ENCODE measurements at places on chromosomes 12 and 14. TPM values are rescaled to one million over a fixed set of nuclear protein-coding genes. Genes with fewer than 3 reads are reported as not detected.

Gene PLEKHG7
- total RNA-seq: not detected

Gene GPR68
- total RNA-seq: 8.7 TPM

Gene FAM181A
- total RNA-seq: not detected

Gene FLRT2
- not detected for total RNA-seq

Gene ACRBP
- total RNA-seq: 2.4 TPM

Gene CRIP1
- 290 TPM for total RNA-seq

Gene TAS2R9
- not detected for total RNA-seq

Gene COQ6
- 29.3 TPM for total RNA-seq

Gene NOVA1
- total RNA-seq: not detected

Gene CNIH1
- total RNA-seq: 42.0 TPM

Gene COX8C
- total RNA-seq: not detected

Gene AVPR1A
- 0.09 TPM for total RNA-seq

Gene ASPG
- 0.26 TPM for total RNA-seq

Gene TOGARAM1
- total RNA-seq: 14.6 TPM

Gene GLI1
- 0.69 TPM for total RNA-seq

Gene PTPRR
- not detected for total RNA-seq

Gene MFAP5
- not detected for total RNA-seq

Gene KRT79
- not detected for total RNA-seq

Gene RASSF8
- total RNA-seq: 0.73 TPM

Gene TXNDC16
- 9.5 TPM for total RNA-seq

Gene GLS2
- total RNA-seq: 2.9 TPM

Gene KCNK13
- total RNA-seq: not detected

Gene KIF5A
- 1.4 TPM for total RNA-seq

Gene RAB21
- total RNA-seq: 63.8 TPM

Gene IAPP
- not detected for total RNA-seq

Gene C1R
- total RNA-seq: 2.5 TPM

Gene NTN4
- 1.3 TPM for total RNA-seq

Gene AQP2
- not detected for total RNA-seq

Gene RNU4-1
- 1,482 TPM for total RNA-seq

Gene SERPINA10
- 0.15 TPM for total RNA-seq

Gene LLPH
- 22.3 TPM for total RNA-seq

Gene HOXC13
- not detected for total RNA-seq

Gene PTPN6
- 224 TPM for total RNA-seq
